Gastrocnemius medialis (tissue), 4 donors: ENCODE measurements at places on chromosomes 11 and 22.
A peak's percentile ranks its signal among the peaks of the same experiment; 100 is the strongest.

GRCh38 chr11:112366777-112367176, 106.1 kb upstream of the PLET1 start:
- DNase-seq, result no peak

DNA sequence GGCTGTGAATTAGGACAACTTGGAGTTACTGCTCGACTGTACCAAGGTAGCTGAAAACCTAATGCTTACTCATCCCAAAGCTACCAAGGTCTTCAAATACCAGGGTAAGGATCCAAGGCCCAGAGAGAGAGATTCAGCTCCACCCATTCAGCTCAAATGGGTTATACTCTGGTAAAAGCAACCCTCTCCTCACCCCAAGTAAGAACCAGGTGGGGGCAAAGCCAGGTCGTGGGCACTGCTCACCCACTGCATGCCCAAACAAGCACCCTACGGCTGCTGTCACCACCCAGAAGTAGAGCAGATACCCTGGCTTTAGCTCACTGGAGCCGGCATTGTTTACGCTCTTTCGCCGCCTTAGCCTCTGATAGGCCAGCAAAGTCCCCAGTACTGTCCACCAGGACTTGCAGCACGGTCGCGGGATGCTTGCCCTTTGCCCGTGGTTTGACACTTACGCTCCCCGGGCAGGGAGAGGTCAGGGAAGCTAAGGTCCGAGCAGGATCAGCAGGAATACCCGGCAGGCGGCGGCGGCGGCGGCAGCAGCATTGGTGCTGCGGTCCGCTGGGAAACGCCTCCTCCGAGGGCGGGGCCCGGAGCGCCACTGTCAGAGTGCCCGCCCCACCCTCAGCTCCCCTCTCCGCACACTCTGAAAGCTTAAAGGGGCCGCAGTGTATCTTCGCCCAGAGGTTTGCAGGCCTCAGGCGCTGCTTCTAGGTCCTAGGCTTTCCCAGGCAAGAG, 19.6 kb downstream of the CKAP5 start:
- peak; percentile 77 for DNase-seq

DNA sequence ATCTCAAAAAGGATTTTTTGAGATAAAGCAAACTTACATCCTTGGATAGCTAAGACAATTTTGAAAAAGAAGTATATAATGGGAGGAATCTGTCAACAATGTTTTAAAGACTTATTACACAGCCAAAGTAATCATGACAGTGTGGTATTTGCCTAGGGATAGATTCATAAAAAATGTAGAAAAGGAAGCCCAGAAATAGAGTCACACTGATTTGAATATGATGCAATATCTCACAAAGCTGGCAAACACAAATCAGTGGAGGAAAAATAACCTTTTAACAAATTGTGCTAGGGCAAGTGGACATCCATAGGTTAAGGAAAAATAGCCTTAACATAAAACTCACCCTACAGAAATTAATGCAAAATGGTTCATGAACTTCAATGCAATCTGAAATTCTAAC, 6.0 kb downstream of the XKR3 start:
- DNase-seq, result no peak

- DNase-seq, result no peak
Measured at GRCh38 chr11:74267014-74267413, 44.4 kb downstream of the P4HA3 start.

DNA sequence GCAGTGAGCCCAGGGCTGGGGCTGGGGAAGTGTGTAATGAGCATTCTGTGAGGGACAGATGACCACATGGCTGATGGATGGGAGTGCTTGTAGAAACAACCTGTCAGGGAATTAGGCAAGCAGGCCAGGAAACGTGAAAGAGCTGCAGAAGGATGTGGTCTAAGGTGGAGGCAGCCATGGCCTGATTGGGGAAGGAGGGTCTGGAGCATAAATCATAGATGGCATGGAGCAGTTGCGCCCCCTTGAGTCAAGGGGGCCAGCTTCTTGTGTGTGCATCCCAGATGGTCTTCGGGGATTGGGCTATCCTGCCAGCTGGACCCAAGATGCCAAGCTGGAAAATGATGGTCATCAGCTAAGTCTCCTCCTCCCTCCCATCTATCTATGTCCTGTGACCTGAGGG, 119.4 kb upstream of the CLPB start:
- no peak for DNase-seq

GRCh38 chr11:130916910-130917309, 631 bp upstream of the SNX19 start:
- DNase-seq, result no peak

DNA sequence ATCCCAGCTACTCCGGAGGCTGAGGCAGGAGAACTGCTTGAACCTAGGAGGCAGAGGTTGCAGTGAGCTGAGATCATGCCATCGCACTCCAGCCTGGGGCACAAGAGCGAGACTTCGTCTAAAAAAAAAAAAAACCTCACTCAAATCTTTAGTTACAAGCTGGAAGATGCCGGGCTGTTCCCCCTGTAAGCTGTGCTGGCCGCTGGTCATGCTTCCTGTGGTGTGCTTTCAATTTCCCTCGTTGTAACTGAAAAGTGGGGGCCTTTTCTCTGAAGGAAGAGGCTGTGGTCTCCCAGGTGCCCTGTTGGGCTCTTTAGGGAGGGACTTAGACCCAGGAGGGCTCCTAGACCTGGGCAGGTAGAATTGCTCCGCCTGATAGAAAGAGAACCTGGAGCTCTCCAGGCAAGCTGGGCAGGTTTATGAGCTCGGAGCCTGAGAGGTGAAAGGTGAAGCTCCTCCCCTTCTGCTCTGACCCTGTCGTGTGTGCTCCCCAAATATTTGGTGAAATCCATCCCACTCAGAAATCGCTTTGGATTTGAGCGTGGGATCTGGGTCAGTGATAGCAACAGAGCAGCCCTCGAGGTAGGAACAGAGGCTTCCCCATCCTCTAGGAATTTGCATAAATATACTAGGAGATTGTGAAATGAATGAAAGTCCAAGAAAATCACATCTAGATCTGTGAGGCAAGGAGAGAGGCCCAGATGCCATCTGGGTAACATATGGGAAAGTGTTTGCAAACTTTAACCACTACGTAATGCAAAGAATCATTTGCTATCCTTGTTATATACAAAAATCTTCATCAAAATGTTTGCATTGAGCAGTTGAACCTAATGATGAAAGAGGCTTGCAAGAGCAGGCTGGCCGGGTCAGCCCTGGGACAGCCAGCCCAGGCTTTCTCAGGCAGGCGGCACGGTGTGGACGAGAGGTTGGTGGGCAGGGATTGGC, 154.3 kb downstream of the FBXO7 start:
- no peak for DNase-seq

- DNase-seq, result no peak
Measured at GRCh38 chr11:46367244-46367915, 14.1 kb upstream of the MDK start.

DNA sequence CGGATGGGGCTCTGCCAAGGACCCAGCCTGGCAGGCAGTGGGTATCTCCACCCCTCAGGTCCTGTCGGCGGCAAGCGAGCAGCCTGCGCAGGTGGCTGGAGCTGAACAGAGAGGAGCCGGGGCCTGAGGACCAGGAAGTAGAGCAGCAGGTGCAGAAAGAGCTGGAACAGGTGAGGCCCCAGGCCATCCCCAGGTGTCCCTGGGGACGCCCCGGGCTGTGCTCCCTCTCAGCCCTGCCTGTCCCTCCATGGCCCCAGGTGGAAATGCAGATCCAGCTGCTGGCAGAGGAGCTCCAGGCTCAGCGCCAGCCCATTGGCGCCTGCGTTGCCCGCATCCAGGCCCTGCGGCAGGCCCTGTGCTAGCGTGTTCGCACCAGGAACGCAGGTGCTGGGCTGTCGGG, 44.0 kb downstream of the PISD start:
- no peak for DNase-seq

GRCh38 chr22:30253205-30253852, 6.8 kb upstream of the LIF start:
- DNase-seq, result no peak

DNA sequence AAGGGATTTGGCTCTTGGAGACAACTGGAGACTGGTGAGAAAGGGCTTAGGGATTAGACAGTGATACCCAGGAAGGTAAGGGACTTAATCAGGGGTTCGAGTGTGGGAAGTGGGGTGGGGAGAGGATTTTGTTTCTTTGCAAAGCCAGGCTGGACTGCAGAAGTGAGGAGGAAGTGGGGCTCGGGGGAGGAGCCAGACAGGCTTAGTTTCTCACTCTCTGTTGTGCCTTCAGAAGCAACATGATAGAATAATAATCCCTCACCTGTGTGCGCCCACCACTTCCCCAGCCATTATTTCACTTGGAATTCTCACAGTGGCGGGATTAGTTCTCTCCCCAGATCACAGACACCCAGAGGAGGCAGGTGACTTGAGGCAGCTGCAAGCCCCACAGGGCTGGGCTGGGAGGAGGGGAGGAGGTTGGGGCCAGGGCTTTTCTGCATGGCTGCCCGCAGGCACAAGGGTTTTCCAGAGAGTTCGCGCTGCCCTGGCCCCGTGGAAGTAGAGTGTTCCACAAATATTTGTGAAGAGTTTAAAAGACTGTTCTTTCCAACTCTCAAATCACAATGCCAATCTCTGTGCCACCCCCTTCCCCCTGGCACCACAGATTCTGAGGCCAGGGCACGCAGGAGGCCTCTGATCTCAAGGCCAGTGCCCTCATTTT, 4.0 kb upstream of the SEC14L2 start:
- DNase-seq, result no peak
